EH (cell line): ENCODE measurements at places on chromosomes 5 and 9.

DNA sequence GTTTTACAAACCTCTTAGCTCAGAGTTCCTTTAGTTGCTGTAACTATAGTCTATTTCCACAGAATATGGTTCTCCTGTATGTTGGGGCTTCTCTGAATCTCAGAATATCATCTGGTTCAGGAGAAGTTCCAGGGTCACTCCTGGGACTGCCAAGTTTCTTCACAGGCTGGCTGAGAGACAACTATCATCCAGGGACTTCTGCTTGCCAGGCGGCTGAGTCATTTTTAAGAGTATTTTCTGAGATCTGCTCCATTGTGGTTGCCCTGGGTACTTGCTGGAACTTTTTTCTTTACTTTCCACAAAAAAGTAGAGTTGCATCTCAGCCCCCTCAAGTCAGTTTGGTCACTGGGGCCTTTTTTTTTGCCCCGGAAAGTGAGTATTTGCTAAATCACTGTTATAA, 566.5 kb downstream of the LRRC70 start:
- no peak for DNase-seq

DNA sequence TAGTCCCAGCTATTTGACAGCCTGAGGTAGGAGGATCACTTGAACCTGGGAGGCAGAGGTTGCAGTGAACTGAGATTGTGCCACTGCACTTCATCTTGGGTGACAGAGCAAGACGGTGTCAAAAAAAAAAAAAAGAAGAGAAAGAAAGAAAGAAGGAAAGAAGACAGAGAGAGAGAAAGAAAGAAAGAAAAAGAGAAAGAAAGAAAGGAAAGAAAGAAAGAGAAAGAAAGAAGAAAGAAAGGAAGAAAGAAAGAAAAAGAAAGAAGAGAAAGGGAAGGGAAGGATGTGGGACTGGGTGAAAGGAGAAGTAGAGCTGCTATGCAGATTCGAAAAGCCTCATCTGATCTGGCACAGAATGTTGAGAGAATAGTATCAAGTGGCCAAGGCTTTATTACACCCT, 23.7 kb upstream of the SCAMP1 start:
- no peak for DNase-seq

GRCh38 chr5:104266161-104266560, 703.6 kb upstream of the NUDT12 start:
- DNase-seq = no peak

DNA sequence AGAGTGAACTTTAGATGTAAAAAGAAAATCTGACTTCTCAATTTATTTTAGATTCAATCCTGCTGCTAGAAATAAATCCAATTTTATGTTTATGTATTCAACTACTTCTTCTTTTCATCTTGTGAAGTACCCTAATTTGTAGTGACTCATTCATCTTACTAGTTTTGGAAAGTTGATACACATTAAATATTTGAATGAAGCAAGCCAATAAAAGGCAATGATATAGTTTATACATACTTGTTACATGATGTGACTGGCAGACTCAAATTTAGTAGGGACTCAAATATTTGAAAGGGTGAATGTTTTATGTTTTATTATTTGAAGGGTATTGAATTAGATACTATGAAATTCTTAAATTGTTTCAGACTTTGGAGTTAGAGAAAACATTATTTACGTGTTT, 34.7 kb downstream of the CSNK1G3 start:
- DNase-seq = peak; percentile 13

GRCh38 chr5:109917966-109918365, 228.2 kb downstream of the MAN2A1 start:
- DNase-seq = peak; percentile 3

DNA sequence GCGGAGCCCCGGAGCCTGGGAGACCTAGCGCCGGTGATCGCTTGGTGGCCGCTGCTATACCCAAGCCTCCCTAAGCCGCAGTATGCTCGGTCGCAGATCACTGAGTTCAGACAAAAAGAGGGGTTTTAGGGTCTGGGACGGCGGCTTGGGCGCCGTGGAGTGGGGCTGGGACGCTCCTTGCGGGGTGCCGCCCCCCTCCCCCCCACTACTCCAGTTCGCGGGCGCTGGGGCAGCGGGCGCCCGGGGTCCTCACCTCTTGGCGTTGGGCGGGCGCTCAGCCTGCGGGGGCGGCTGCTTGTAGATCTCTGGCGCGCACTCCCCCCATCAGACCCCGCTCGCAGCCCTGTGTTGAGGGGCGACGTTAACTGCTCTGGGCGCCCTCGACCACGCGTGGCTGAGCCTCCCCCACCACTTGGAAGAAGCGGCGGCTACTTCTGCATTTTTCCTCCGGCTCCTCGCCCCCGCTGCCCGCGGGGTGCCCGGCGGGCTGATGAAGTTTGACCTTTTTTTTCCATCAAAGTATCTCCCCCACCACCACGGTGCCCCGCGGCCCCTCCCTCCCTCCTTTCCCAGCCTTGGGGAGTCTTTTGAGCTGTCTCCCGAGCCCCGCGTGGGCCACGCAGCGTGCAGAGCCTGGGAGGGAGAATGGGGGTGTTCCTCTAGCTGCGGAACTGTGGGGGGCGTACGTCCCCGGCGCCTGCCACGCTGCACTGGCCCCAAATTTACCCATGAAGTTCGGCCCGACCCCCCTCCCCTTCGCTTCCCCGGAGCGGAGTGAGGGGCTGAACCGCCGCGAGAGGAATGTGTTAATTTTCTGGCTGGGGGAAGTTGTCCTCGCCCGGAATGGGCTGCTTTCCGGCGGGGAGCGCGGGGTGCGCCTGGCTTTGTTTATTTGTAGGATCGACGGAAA, 1.2 kb downstream of the CXXC5 start:
- no peak for DNase-seq

GRCh38 chr9:100575765-100576386, 2.0 kb upstream of the CAVIN4 start:
- DNase-seq = peak; percentile 88

- DNase-seq = peak; percentile 30
These were observed 16.2 kb downstream of the PBX3 start for GRCh38 chr9:125763394-125763801.

- DNase-seq = peak; percentile 83
These were observed 170.2 kb upstream of the NREP start for GRCh38 chr5:111927191-111927590.
